Nephron progenitor cell (in vitro differentiated cells): ENCODE measurements at places on chromosomes 4 and X.

DNA sequence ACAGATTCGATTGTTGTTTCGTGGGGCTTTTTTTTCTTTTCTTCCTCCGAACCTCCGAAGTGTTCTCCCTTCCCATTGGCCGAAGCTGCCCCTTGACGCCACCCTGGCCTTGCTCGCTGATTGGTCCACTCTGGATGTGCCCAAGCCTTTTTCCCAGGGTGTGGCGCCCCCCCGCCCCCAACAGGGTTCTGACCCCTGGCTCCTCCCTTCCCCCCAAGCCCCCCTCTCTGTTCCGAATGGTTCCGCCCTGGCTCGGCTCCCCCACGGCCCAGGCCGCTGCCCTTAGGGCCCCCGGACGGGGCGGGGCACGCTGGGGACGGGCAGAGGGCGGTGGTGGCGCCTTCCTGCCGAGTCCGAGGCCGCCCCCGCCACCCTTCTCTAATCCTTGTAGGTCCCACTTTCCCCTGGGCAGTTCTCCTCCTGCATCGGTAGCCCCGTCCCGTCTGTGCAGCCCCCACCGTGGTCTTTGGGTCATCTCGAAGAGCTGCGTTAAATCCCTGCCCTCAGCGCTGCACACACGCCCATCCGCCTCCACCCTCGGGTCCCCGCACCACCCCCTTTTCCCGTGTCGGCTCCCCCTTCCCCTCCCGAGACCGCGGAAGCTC lies 25.5 kb downstream of the UTP14A start:
- DNase-seq = peak; percentile 83

DNA sequence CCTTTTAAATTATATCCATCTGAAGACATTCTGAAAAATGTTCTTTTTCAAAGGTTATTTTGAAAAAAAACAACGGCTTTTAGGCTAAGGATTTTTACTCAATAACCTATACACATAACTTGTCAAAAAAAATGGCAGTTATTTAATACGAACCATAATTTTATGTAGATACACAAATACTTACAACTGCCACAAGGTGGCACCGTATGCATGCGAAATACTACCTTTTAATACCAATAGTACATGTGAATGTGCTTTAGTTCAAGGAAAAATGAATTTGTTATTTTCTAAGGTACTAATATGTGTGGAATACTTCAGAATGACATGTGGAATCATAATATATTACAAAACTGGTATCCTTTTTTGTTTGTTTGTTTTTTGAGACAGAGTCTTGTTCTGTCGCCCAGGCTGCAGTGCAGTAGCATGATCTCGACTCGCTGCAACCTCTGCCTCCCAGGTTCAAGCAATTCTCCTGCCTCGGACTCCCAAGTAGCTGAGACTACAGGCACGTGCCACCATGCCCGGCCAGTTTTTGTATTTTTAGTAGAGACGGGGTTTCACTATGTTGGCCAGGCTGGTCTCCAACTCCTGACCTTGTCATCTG lies 4.6 kb upstream of the MAD2L1 start:
- peak; percentile 27 for DNase-seq

- no peak for DNase-seq
Observed at GRCh38 chr4:103329642-103330041, 131.5 kb upstream of the CENPE start.

- DNase-seq = no peak
Observed at GRCh38 chr4:69697536-69698242, 44.6 kb upstream of the UGT2A1 start.

DNA sequence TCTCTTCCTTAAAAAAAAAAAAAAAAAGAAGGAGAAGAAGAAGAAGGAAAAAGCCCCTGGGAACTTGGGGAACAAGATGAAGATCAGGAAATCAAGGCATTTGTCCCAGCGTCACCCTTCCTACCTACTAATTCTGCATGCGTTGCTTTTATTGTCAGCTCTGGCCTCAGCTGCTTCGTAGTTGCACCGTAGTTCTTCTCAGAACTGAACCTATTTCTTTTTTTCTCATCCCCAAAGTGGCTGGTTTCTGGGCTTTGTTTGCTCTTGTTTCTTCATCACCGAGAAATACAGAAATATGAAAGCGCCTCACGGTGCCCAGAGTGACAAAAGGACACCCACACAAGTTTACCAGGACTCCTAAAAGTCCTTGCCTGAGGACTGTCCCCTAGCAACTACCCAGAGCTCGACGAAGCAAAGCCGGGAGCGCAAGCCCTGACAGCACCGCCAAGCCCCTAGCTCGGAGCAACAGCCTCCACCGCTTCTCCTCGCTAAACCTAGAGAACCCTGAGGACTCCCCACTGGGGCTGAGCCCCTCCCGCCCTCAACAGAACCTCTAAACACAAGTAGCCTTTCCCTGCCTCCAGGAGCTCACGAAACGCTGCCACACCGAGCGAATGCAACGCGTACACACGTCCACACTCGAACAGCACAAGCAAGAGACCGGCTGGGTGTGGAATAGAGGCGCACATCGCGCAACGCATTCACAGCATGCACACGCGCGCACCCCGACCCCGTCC lies 710 bp downstream of the PRKG2 start:
- peak; percentile 44 for DNase-seq

DNA sequence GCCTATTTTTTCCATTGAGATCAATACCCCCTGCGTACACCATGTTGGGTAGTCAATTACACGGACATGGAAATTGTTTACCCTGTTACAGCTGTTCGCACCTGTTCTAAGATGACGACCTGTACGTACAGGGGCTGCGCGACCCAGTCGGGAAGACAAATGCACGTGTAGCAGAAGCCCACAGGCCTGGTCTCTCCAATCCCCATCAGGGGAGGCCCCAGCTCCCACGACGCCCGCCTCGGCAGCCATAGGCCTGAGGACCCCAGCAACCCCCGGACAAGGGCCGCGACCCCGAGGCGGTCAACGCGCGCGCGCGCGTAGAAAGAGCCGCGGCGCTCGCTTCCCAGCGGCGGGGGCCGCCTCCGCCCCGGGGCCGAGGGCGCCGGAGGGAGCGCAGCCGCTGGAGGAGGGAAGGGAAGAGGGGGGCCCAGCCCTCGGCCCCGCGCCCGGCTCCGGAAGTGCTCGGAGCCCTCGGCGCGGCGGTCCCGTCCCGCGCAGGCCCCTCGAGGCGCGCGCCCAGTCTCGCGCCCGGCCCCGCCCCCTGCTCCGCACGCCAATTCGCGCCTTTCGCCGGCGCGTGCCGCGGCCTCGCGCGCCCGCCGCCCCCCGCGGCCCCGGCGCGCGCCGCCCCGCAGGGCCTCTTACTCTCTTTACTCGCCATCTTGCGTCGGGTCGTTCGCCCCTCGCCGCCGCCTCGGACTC lies 618 bp downstream of the RBBP7 start:
- peak; percentile 80 for DNase-seq

DNA sequence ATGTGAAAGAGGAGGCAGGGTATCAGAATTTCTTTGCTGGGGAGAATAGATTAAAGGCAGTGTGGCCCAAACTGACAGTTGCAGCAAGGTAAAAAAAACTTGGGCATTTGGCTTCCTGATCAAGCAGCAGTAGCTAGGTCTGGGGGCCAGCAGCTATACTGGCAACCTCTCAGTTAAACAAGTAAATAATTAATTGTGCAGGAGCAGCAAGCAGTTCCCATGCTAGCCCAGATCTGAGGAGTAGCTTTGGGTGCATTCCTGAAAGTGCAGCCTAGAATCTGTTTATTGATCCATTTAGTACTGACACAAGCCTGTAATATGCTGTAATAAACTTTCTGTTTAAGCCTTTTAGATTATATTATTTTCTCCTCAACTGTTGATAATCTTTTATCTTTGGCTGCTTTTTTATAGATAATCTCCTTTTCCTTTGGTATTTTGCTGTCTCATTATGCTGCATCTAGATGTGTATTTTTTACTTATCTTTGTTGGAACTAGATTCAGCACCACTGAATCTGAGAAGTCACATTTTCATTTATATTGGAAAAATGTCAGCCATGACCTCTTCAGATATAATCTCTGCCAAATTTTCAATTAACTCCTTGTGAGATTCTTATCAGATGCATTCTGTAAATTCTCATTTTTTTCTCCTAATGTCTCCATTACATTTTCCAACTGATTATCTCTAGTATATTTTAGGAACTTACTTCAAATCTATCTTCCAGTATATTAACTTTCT lies 276.3 kb downstream of the STPG2 start:
- DNase-seq = no peak

- DNase-seq = no peak
Observed at GRCh38 chr4:38935391-38936073, 67.9 kb downstream of the FAM114A1 start.

DNA sequence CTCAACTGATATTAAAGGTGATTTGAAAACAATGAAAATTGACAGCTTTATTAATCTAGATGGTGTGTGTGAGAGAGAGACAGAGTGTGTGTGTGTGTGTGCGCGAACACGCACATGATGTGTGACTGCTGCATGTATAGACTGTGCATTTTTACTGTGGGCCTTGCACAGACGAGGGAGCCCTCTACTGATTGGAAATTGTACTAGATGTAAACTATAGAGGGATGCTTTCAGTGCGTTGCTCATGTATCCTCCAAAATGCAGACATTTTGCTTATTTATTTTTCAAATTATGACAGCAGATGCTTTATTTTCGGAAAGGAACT lies 168.4 kb upstream of the GK2 start:
- DNase-seq = peak; percentile 12

- DNase-seq = no peak
Observed at GRCh38 chr4:140693562-140693961, 62.6 kb downstream of the TBC1D9 start.

DNA sequence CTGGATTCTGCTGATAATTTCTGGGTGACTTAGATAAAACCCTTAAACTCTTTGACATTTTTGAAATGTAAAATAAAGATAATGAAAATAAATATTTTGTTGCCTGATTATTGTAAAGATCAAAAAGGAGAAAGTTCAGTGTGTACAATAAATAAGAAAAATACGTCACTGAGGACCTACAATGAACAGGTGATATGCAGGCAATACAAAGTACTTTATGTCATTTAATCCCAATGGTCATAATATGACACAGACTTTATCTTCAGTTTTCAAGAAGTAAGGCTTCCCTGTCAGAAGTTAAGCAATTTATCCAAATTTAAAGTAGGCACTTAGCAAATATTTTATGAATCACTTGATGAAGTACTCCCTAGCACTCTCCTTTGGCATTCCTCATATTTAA lies 532.8 kb downstream of the GBA3 start:
- DNase-seq = no peak

DNA sequence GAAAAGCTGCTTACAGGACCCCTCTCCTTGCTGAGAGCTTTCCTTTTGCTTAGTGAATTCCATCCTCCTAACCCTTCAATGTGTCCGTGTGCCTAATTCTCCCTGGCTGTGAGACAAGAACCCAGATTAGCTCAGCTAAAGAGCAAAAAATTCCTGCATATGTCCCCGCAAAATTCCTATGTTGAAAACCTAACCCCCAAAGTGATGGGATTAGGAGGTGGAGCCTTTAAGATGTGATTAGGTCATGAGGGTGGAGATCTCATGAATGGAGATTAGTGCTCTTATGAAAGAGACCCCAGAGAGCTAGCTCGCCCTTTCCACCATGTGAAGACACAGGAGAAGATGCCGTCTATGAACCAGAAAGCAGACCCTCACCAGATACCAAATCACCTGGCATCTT lies 503.0 kb upstream of the DIAPH2 start:
- DNase-seq = no peak

- no peak for DNase-seq
Observed at GRCh38 chr4:8365951-8366350, 74.6 kb downstream of the ACOX3 start.

DNA sequence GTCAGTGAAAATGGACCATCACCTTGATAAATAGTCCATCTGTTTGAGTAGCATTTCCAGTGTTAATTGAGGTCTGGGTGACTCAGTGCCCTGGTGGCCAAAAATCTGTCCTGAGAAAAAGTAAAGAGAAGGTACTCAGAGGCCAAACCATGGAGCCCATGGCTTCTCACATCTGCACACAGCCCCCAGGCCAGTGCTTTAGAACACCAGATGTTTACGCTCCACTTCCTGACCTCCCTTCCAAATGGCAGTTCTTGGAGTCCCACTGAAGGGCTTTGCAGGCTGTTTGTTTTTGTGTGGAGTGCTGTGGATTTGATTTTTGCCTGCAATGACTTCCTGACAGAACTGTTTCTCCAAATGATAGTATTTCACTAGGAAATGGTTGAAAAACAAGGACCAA lies 60.2 kb upstream of the GPC4 start:
- no peak for DNase-seq

DNA sequence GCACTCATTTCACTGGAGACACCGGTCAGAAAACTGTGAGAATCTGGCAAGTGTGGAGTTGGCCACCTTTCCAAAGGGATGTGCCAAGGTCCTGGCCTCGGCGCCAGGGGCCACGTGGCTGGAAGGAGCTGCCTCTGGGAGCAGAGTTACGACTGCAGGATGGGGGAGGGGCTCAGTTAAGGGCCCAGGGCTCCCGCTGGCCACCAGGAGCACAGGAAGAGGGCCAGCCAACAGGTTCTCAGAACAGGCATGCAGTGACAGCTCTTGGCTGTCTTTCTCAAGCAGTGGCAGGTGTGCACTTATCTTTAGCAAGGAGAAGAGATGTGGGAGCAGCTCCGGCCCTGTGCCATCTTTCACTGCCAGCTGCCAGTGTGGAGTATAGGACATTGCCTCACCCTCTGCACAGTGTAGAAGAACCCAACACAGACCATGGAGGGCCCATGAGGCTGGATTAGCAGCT lies 115.9 kb upstream of the RBPJ start:
- DNase-seq = no peak

DNA sequence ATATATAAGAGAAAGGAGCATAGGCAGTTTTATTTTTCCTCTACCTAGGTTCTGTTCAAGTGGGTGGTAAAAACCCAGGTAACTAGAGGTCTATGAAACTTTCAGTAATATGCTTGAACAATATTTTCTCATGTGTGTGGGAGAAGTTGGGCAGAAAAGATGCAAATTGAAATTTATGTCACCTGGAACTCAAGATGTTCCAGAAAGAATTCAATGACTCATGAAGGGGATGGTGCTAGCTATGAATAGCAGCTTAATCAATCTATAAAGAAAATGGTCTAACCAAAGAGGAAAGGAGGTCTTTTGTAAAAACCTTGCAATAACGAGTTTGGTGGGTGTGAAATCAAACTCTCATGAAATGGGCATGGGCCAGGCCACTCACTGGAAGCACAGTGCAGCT lies 263.8 kb downstream of the INPP4B start:
- DNase-seq = no peak

DNA sequence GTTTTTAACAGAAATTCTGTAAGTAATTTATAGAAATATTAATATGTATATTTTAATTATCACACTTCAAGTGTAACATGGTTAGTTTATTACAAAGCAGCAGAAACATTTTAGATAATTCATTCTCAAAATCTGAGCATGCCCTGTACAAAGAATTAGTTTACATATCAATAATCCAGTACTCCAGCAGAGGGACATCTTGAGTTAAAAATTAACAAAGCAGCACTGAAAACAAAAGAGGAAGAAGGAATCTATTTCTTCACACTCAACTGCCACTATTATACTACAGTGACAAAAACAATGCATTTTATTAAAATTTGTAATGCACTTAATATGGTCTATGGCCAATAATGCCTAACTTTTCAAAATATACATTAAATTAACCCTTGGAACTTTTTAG lies 179.1 kb upstream of the KLHL4 start:
- no peak for DNase-seq
